Stimulated activated CD8-positive, alpha-beta memory T cell treated with anti-CD3 and anti-CD28 coated beads, Interleukin-2, amount 100 ng/mL, for 1 hour (primary cell): ENCODE measurements at places on chromosomes 4 and X.

DNA sequence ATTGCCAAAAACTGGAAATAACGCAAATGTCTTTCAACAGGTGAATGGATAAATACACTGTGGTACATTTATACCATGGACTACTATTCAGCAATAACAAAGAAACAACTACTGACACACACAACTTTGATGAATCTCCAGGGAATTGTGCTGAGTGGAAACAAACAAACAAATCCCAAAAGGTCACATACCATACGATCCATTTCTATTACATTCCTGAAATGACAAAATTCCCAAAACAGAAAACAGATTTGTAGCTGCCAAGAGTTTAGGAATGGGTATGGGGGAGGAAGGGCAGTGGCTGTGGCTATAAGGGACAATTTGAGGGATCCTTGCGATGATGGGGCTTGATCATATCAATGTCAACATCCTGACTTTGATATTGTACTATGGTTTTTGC is 2.5 kb downstream of the ZNF182 start:
- no peak for DNase-seq

DNA sequence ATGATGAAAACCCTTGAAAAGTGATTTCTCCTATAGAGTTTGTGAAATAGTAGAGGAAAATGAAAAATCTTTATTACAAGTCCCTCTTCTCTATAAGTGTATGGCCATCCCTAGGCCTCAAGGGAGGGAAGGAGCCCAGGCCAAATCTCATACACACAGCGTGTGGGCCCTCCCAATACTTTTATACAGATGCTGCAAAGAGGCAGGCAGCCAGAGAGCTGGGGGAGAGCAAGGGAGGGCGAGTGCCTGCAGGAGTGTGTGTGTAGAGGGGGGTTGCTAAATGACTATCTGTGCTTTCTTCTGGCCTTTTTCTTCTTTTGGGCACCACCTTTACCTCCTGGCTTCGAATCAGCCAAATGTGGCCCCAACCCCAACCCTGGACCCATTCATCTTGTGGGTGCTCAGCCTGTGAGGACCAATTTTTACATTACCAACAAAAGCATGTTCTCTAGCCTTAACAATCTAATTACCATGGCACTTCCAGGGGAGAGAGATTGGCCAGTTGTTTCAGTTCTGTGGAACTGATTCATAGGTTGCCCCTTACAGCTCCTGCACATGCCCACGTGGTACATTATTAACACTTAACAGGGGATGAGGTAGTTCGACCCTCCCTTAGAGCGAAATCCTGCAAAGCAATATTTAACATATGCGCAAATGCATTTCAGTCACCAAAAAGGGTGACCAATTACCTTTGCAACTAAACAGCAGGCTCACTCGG is 2.0 kb downstream of the GPC3 start:
- no peak for DNase-seq

DNA sequence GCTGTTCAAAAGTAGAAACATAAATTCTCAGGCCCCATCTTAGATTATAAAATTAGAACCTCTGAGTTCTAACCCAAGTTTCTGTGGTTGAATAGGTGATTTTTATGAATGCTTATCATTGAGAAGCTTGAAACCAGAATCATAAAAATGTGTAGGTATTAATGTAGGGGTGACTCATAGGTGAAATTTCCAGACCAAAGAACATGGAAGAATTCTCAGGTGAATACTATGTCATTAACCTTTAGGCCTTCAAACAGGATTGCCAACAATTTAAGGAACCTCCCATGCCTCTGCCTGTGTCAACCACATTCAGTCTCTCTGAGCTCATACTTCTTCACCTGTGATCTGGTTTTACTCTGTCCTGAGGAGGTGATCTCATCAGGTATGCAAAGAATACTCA is 177.8 kb downstream of the NPFFR2 start:
- no peak for DNase-seq

- DNase-seq, result no peak
Observed at GRCh38 chr4:152709675-152710438, 30.1 kb upstream of the TMEM154 start.

DNA sequence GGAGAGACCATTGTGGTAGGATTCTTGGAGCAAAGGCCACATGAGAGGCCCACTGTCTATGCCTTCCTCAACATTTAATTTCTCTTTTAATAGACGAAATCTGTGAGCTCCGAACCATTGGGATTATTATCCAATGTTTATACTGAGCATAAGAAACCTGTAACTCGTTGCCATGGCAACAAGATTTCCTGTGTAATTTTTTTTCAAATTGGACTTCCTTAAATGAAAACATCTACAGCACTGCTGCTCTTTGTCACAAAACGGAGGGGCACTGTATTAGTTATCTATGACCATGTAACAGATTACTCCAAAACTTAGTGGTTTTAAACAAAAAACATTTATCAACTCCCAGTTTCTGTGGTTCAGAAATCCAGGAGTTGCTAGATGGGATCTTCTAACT is 38.7 kb downstream of the PPP1R2C start:
- no peak for DNase-seq

GRCh38 chr4:25865586-25865985 is 2.8 kb upstream of the SEL1L3 start:
- DNase-seq, result no peak

GRCh38 chr4:156569535-156569934 is 402.1 kb downstream of the PDGFC start:
- no peak for DNase-seq

DNA sequence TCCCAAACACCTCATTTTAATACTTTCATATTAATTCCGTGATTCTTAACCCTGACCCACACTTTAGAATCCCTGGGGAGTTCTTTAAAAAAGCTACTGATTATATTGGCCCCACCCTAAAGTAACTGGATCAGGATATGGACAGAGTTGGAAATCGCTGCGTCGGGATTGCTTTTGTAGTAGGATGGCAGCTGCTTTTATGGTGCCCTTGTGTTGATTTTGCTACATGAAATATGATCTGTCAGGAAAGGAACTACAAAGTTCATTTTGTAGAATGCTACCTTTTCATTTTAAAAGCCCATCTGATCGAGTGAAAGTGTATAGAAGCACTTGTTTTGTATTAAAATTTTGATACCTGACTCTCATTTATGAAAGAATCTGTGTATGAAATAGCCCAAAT is 43.6 kb downstream of the TMEM131L start:
- DNase-seq, result no peak
